ENCODE measurements at places on chromosomes 7 and 10. TPM values are rescaled to one million over a fixed set of nuclear protein-coding genes. Genes with fewer than 3 reads are reported as not detected.

The STEAP1B gene
- 38.6 TPM for total RNA-seq

The GSTO2 gene
- total RNA-seq, result 3.4 TPM

The BMPR1A gene
- 74.7 TPM for total RNA-seq

The MMRN2 gene
- 5.1 TPM for total RNA-seq

The DRGX gene
- total RNA-seq, result not detected

The GPR26 gene
- total RNA-seq, result not detected

The OR2A12 gene
- not detected for total RNA-seq

The MUC3A gene
- total RNA-seq, result 0.16 TPM

The TRPV5 gene
- not detected for total RNA-seq

The GATA3 gene
- not detected for total RNA-seq

The PON1 gene
- not detected for total RNA-seq

The PRLHR gene
- total RNA-seq, result not detected

The SAP25 gene
- total RNA-seq, result not detected

The HHEX gene
- 0.49 TPM for total RNA-seq

The C7orf57 gene
- total RNA-seq, result 0.09 TPM

The AGAP9 gene
- 4.2 TPM for total RNA-seq

The ADRB1 gene
- not detected for total RNA-seq

The VAX1 gene
- not detected for total RNA-seq

The WDFY4 gene
- not detected for total RNA-seq

The CTAGE15 gene
- total RNA-seq, result not detected

The KLF14 gene
- total RNA-seq, result not detected

The SH2D4B gene
- not detected for total RNA-seq

The PRF1 gene
- not detected for total RNA-seq

The NYAP1 gene
- total RNA-seq, result 0.81 TPM

The TLL2 gene
- total RNA-seq, result under 0.01 TPM

The UCMA gene
- not detected for total RNA-seq

The FGFBP3 gene
- 1.2 TPM for total RNA-seq

The CYP2W1 gene
- total RNA-seq, result not detected

The FAM180A gene
- 2.5 TPM for total RNA-seq

The PLEKHS1 gene
- not detected for total RNA-seq

The LRRD1 gene
- total RNA-seq, result 0.41 TPM

The MSS51 gene
- 2.5 TPM for total RNA-seq

All from fibroblast of the aortic adventitia (primary cell).